H4 (cell line): ENCODE measurements at places on chromosomes 4 and X. TPM values are rescaled to one million over a fixed set of nuclear protein-coding genes. Genes with fewer than 3 reads are reported as not detected.

NWD2 gene
- not detected in 2 replicates for total RNA-seq

MUC7 gene
- not detected in 2 replicates for total RNA-seq

BMX gene
- total RNA-seq: not detected in 2 replicates

TMPRSS11F gene
- not detected in 2 replicates for total RNA-seq

TEX11 gene
- not detected in 2 replicates for total RNA-seq

ADAM29 gene
- not detected in 2 replicates for total RNA-seq

PDGFC gene
- 21.7 and 22.5 TPM in 2 replicates for total RNA-seq

ITM2A gene
- 1.6 TPM in 1 of 2 replicates, not detected in the other for total RNA-seq

MBNL3 gene
- total RNA-seq: 7.9 and 12.2 TPM in 2 replicates

RADX gene
- 10.8 and 15.8 TPM in 2 replicates for total RNA-seq

SH3TC1 gene
- 2.2 and 4.5 TPM in 2 replicates for total RNA-seq

DNA sequence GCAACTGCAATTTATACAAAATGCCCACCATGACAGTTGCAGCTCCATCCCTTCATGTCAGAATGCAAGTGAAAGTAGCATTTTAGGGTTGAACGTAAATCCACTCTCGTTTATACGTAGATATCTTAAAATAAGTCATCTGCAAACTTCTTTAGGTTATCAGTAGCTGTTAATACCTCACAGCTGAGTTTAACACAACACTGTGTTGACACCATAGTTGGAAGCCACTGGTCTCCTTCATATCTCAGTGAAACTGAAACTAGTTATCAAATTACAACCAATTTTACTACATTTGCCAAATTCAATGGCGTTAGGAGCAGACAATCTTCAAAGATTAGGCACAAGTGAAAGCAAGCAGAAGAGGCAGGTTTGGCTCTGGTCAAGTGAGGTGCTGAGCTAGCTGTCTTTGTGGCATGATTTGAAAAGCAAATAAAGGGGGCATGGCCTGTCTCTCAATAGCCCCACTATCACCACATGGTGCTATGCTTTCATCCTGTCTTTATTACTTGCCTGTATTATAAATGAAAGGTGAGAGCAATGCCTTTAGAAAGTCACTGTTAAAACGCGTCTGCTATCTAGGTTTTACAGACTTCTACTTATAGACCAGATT, 12.3 kb downstream of the PPP3CA start:
- no peak for DNase-seq

DNA sequence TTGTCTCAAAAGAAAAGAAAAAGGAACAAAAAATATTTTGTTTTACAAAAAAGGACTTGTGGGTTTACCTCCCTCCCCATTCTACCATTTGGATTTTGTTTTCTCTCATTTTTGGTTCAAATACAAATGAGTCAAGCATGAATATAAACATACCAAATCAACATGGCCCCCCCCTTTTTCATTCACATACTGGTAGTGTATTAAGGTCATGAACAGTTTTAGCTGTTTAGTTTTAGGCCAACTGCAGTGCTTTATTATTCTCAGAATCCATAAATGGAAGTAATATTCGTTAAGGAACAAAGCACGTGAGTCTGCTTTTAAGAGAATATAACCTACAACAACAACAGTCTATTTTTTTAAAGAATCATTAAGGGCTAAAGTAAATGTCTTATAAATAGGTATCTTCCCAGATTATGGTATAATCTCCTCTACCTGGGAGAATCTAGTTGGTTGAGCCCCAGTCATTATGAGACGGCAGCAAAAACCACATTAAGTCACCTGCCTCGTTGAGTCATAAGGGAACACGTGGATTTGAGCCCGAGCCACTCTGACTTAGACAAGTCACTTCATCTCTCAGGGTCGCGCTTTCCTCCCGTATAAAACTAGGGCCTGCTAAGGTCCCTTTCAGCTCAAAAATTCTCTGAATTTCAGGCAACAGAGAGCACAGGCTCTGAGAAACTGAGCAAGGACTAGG, 26.7 kb downstream of the BCLAF3 start:
- DNase-seq: peak; percentile 6

GRCh38 chr4:126894963-126895362, 737.8 kb upstream of the INTU start:
- DNase-seq: no peak

DNA sequence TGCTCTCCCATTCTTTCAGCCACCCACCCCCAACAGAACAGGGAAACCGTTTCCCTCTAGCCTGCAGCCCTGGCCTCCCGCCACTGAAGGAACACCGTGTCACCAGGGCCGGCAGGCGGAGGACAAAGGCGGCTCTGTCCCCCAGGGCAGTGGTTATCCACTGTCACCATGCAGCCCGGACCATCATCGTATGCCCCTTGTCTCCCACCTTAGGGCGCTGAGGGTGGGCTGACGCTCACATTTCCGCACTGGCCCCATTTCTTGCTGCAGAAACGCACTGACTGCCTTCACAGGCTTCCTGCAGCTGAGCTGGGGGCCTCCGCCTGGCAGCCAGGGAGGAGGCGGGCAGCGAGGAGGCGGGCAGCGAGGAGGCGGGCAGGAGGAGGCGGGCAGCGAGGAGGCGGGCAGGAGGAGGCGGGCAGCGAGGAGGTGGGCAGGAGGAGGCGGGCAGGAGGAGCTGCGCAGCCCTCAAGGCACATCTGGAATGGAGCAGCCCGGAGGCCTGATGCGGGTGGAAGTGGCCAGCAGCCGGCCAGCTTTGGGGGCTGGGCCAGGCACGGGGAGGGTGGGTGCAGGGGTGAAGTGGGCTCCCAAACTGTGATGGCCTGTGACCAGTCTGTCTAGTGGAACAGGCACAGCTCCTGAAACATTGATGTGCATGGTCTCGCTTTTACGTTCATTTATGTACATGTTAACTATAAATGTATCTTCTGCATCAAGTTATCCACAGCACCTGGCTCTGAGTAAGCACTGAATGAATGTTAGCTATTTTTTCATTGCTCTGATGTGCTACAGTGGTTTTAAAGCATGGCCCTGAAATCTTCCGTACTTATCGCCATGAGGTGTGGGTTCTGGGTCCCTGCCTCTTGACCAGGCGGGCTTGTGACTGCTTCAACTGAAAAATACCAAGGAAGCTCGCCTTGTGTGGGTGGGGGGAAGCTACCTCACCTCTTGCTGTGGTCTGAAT, 20.6 kb upstream of the KIAA0232 start:
- no peak for DNase-seq

DNA sequence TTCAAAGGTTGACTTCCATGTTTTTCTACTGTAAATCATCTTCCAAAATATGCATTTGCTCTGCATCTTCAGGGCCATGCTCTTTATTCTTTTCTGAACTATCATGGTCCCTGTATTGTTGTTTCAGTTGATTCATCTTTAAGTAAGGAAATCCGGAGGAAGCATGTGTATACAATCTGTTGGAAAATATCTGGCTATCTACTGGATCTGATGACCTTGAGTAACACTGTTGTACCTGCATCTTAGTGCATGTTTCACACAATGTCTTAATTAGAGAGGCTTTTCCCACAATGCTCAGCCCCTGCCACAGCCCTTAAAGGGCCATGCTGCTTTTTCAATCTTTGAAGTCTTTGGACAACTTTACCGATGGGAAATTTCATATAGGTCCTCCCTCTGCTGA, 61.8 kb upstream of the SH3RF1 start:
- DNase-seq: no peak

DNA sequence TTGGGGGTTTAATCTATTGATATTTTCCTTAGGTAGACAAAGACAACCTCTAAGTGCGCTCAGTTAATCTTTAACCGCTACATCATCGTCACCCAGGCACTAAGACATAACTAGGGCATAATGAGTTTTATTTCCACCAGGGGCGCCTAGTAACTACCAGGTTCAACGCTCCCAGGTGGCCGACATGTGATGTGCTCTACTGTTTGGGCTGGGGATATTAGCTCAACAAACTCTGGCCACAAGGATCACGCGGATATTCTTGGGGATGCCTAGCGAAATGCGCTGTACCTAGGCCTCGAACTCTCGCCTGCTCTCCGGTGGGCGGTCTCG, 915 bp upstream of the RAB33B start:
- DNase-seq: peak; percentile 76

- DNase-seq: no peak
Measured at GRCh38 chrX:14194711-14195110, 165.0 kb upstream of the GEMIN8 start.

- DNase-seq: no peak
Measured at GRCh38 chrX:137891431-137891830, 325.5 kb downstream of the ZIC3 start.

GRCh38 chrX:16786791-16787735, 797 bp downstream of the TXLNG start:
- no peak for DNase-seq

DNA sequence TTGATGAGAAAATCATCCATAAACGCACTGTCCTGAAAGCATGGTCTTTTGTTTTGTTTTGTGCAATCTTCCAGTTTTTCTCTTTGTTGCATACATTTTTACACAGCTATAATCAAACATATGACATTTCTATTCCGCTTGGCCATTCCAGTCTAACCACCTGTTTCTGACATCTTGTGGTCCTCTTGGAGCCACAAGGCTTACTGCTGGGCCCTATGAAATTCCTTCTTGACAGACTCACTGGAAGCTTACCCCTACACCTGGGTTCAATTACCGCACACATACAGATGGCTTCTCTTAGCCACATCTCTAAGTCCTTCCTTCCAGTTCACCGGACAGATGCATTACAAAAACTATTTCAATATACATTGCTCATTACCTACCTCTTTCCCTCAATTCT, 72.4 kb downstream of the PAPSS1 start:
- DNase-seq: no peak

GRCh38 chrX:129932821-129933321, 26.9 kb downstream of the UTP14A start:
- no peak for DNase-seq

- DNase-seq: no peak
Measured at GRCh38 chr4:21962691-21963090, 14.1 kb upstream of the KCNIP4 start.

DNA sequence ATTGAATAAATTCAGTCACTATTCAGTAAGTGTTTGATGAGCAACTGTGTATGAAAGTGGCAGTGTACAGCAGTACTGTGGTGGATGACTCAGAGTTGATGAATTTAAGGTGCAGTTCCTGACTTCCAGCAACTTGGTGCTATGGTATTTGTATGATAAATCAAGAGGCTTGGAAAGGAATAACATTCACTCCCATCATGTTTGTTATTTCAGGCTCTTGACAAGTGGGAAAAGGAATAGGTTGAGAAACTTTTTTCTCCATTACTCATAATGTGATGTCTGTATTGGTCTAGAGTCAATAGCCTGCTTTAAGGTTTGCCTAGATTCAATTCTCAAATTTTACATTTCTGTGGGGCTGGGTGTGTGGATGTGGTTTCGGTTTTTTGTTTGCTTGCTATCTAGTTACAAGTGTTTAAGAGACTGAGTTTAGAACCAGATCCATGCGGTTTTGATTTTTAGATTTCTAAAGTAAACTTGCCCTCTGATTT, 35.1 kb upstream of the CYP2U1 start:
- peak; percentile 93 for DNase-seq

DNA sequence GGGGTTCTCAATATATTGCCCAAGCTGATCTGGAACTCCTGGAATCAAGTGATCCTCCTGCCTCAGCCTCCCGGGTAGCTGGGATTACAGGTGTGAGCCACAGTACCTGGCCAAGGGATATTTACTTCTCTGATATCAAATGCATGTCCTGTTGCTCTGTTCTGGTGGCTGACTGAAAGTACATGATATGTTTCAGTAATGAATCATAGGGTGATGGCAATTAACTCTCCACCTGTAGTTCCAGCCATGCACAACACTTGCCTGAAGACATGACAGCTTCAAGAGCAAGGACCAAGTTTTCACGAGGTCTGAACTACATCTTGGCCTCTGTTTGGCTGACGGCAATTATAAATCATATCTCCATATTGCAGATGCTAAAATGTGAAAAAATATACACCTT, 9.1 kb downstream of the ZCCHC4 start:
- no peak for DNase-seq

DNA sequence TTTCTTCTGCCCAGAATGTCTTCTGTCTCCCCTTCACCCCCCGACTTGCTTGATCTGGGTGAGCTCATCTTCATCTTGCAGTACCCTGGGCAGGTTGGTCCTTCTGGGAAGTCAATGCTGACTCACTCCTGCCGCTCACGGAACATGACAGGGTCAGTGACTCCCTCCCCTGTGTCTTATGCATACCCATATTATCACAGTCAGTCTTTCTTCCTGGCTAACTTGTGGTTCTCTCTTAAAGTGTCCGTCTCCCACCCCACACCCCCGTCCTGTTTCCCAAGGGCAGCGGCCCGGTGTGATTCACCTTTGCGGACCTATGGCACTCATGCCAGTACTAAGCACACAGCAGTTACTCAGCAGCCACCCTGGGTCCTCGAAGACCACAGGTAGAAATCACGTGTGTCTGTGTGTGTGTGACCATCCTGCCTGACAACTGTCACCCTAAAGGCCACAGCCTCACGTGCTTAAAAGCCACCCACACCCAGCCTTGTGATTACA, 17.7 kb downstream of the IQSEC2 start:
- DNase-seq: peak; percentile 63

DNA sequence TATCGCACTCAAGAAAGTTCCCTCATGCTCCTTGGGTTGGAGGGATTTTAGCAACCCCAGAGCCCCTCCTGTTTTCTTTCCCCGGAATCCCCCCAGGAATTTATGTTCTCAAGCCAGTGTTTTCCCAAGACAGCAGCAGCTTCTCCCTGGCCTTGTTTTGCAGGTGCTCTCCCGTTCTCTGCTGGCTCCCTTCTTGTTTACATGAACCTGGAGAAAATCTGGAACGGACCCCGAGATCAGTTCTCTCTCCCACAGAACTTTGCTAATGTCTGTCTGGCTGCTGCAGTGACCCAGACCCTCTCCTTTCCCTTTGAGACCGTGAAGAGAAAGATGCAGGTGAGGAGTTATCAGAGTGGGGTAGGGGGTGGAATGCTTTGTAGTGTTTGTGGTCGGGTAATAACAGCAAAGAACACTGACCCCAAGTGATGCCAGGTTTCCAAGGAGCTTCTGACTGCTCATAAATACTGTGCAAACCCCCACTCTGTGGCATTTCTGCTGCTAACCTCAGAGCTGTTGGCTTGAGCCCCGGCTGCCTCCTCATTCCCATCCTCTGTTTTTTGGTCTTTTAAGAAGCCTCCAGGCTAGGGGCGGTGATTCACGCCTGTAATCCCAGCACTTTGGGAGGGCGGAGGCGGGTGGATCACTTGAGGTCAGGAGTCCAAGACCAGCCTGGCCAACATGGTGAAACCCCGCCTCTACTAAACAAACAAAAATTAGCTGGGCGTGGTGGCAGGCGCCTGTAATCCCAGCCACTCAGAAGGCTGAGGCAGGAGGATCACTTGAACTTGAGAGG, 11.1 kb downstream of the SLC25A43 start:
- peak; percentile 89 for DNase-seq

DNA sequence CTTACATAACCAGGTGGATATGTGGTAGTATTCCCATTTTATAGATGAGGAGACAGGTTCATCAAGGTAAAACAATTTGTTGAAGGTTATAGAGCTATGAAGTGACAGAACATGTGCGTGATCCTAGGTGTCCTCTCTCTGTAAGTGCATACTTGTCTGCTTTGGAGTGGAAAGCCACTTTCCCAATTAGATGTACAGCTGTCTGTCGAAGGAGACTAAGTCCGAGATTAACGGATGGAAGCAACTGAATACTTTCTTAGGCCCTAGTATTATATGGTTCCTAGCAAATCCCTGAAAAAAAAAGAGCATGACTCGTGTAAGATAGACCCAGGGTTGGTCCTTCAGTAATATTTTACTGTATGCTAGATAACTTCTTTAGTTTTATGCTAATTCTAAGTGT, 19.7 kb downstream of the TMEM131L start:
- no peak for DNase-seq
